SJCRH30 (cell line): ENCODE measurements at places on chromosomes 6 and 20. TPM values are rescaled to one million over a fixed set of nuclear protein-coding genes. Genes with fewer than 3 reads are reported as not detected.
A peak's percentile ranks its signal among the peaks of the same experiment; 100 is the strongest.

GRCh38 chr6:12977806-12978205 lies 261.2 kb downstream of the PHACTR1 start:
- no peaks in the 10 kb centered on the region for H3K27me3 ChIP-seq
- no peak overlapping the region for H3K27ac ChIP-seq
- no peak for DNase-seq
- H3K4me3 ChIP-seq, result no peak overlapping the region
- H3K36me3 ChIP-seq, result no peaks in the 10 kb centered on the region

- peaks cover 15% of the 10 kb centered on the region for H3K4me1 ChIP-seq
- H3K27me3 ChIP-seq, result no peaks in the 10 kb centered on the region
- H3K36me3 ChIP-seq, result no peaks in the 10 kb centered on the region
- H3K27ac ChIP-seq, result peak overlapping the region; percentile 59
- DNase-seq, result no peak
- H3K4me3 ChIP-seq, result no peak overlapping the region
These were observed 40.1 kb downstream of the CYP24A1 start for GRCh38 chr20:54133434-54134427.

DNA sequence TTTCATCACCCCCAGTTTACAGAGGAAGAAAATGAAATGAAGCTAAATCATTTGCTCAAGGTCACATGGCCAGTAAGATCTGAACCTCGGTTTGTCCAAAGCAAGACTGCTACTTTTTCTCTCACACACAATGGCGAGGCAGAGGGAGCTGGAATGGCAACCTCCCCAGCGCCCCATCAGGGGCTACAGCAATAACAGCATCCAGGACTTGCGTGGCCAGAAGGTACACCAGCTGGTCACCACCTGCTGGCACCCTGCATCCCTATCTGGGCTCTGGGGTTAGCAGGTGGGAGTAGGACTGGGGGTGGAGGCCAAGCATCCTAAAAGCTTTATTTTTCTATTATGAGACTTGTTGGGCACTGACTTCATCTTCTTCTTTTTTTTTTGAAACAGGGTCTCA lies 41.3 kb downstream of the TTI1 start:
- H3K4me3 ChIP-seq, result no peak overlapping the region
- DNase-seq, result no peak
- no peaks in the 10 kb centered on the region for H3K27me3 ChIP-seq
- H3K4me1 ChIP-seq, result peaks cover 52% of the 10 kb centered on the region

NNAT gene
- total RNA-seq, result not detected in 2 replicates
